Omental fat pad (tissue), 4 donors: ENCODE measurements at places on chromosomes 11 and 22. TPM values are rescaled to one million over a fixed set of nuclear protein-coding genes. Genes with fewer than 3 reads are reported as not detected.

DNA sequence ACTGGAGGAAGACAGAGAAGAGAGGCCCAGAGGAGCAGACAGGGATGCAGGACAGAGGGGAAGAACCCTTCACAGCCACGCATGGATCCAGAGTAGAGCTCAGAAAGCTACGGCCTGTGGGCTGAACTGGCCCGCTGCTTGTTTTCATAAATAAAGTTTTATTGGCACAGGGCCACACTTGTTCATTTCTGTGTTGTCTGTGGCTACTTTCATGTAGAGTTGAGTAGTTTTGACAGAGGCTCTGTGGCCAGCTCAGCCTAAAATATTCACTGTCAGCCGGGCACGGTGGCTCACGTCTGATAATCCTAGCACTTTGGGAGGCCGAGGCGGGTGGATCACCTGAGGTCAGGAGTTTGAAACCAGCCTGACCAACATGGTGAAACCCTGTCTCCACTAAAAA is 26.2 kb upstream of the GAL start:
- DNase-seq: no peak

- no peak for DNase-seq
Observed at GRCh38 chr22:44444341-44445306, 53.4 kb downstream of the RTL6 start.

- no peak for DNase-seq
Observed at GRCh38 chr22:37275134-37275533, 7.2 kb upstream of the CYTH4 start.

DNA sequence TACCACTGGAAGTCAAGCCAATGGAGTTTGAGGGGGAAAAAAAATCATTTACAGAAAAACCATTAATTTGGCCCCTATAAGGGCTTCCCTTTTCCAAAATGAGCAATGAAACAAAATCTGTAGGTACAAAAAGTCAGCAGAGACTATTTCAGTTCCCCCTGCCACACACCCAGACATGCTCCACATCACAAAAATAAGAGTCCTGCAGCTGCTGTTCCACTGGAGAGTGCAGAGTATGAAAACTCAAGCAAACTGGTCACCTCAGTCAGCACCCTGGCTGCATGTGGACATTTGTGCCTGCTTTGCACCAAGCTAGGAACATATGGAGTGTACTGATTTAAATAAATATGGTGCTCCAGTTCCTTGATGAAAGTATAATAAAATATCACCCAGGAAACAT is 15.1 kb downstream of the POU2AF1 start:
- DNase-seq: no peak

DNA sequence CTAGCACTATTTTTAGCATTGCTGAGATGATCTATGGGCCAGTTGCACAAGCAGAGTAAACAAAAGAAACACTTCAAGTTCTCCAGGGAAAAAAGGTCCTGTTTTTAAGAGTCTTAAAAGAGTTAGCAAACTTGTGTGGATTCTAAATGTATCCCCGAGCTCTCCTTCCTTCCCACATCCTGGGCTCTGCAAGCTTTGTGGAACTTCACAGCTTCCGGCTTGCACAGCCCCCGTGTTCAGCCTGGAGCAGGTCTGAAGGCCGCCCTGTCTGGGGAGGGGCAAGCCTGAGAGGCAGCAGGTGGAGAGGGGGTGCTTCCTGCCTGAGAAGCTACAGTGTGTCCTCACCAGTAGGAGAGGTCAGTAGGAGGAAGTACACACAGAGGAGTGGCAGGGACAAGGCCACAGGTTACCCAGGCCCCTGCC is 35.1 kb upstream of the SUSD2 start:
- DNase-seq: no peak

Gene MIF
- 255 TPM for total RNA-seq
